NCI-H1417 treated with DMSO at 0.1 percent for 48 hours (cell line): ENCODE measurements at places on chromosomes 7 and 10.

- no peak for DNase-seq
Measured at GRCh38 chr7:96728139-96728538, 18.5 kb upstream of the SEM1 start.

- DNase-seq: no peak
Measured at GRCh38 chr7:96778263-96778662, 68.6 kb upstream of the SEM1 start.

DNA sequence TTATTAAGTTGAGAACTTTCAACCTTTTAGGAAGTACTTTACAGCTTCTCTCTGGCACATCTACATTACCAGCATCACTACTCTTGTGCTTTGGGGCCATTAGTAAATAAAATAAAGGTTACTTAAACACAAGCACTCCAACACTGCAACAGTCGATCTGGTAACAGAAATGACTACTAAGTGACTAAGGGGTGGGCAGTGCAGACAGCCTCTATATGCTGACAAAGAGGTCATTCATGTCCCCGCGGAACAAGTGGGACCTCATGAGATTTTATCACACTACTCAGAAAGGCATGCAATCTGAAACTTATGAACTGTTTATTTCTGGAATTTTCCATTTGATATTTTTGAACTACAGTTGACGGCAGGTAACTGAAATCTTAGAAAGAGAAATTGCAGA is 111.3 kb upstream of the DNAJB12 start:
- DNase-seq: no peak

DNA sequence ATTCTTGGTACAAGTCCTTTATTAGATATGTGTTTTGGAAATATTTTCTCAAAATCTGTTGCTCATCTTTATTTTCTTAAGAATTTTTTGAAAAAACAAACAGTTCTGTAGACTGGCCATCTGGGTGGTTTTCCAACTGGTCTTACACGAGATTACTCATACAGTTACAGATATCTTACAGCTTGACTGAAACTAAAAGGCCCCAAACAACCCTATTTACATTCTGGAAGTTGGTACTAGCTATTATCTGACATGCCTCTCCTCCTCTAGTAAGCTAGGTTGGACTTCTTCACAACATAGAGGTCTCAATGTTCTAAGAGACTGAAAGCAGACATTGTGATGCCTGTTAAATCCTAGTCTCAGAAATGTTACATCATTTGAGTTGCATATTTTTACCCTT is 52.0 kb downstream of the ZNF22 start:
- DNase-seq: no peak

- no peak for DNase-seq
Measured at GRCh38 chr10:43260117-43260761, 6.6 kb downstream of the RASGEF1A start.

- no peak for DNase-seq
Measured at GRCh38 chr10:96211764-96212163, 59.6 kb downstream of the BLNK start.

- no peak for DNase-seq
Measured at GRCh38 chr10:73219384-73219783, 27.7 kb downstream of the DNAJC9 start.

DNA sequence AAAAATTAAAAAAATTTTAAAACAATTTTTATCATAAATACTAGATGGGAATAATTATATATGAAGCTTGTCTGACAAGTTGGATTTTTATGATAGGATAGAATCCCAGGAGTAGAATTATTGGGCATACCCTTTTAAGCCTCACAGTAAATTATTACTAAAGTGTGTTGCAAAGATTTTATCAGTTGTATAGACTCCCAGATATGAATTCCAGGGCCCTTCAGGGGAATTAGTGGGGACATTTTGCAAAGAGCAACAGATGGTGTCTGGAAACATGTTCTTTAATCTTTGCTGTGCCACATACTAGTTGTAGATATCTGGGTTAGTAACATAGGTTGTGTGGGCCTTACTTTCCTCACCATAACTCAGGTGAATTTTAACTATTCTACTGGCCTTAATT is 28.7 kb downstream of the ZEB1 start:
- DNase-seq: no peak

DNA sequence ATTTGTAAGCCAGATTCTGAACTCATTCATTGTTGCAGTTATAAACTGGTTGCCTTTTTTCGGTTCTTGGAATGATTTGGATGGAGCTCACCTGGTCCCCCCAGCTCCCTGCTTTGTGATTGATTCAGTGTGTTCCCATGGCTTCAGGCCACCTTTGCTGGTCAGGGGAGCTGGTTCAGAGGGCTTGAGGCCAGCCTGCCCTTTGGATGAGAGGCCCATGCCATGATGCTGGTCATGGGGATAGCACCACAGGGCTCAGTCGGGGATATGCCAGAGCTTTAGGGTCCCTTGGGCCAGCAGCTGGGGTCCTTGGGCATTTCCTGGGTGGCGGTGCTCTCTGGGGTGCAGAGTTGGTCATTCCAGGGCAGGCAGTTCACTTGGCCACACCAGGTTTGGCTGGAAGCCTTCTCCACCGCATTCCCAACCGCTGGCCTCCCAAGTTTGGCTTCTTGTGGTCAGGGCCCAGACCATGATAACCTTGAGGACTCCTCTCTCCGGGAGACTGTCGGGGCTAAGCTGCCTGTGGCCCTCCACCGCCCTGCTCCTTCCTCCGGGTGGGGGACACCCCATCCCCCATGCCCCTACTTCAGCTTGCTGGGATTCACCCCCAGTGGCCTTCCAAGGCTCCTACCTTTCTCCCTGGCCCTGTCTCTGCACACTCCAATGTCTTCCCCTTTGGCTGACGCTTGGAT is 65.1 kb downstream of the MGMT start:
- no peak for DNase-seq

GRCh38 chr10:102422545-102423129 is 2.0 kb downstream of the FBXL15 start:
- no peak for DNase-seq
